ENCODE measurements at places on chromosomes 3 and 15. TPM values are rescaled to one million over a fixed set of nuclear protein-coding genes. Genes with fewer than 3 reads are reported as not detected.
A peak's percentile ranks its signal among the peaks of the same experiment; 100 is the strongest.

CYP19A1 gene
- total RNA-seq, result 1.6 TPM

- DNase-seq, result no peak
- no peak overlapping the region for H3K27ac ChIP-seq
- H3K4me1 ChIP-seq, result no peaks in the 10 kb centered on the region
Measured at GRCh38 chr3:146781606-146782005, 176.5 kb upstream of the PLSCR5 start.

KY gene
- total RNA-seq, result 0.60 TPM

DNA sequence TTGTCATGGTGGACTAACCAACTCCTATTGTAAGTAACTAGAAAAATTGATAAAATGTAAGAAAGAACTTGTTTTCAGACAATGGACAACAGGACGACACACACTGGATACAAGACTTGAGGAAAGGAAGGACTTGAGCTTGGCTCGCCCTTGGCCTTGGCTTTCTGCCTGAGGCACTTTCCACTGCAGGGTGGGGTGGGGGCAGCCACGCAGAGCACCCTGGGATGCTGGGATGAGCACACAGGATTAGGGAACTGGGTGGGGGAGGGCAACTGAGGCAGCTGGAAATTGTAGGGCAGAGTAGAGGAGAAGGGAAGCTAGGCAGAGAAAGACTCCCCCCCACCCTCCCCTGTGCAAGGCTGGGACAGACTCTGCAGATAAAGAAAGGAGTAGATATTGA is 25.5 kb upstream of the HHATL start:
- H3K4me1 ChIP-seq, result peaks cover 4% of the 10 kb centered on the region
- H3K36me3 ChIP-seq, result no peaks in the 10 kb centered on the region
- no peaks in the 10 kb centered on the region for H3K27me3 ChIP-seq

GRCh38 chr3:62019906-62020305 is 353.4 kb downstream of the FEZF2 start:
- H3K27ac ChIP-seq, result no peak overlapping the region
- H3K4me1 ChIP-seq, result peaks cover 2% of the 10 kb centered on the region
- H3K36me3 ChIP-seq, result no peaks in the 10 kb centered on the region
- H3K4me3 ChIP-seq, result no peak overlapping the region

DNA sequence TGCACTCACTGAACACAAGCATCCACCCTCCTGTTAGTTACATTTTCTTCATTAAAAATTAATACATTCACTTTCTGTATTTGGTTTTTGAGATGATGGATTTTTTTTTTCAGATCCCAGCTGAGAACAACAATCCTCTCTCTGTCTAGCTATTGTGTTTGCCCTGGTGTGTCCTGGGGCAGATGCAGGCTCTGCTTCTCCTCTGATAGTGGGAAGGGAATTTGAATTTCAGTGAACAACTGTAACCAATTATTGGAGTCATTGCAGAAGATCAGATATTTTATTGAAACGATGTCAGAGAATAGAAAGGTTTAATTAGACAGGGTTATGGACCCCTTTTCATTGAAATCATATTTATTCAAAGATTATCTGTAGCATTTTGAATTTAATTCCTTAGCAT is 33.1 kb upstream of the RYR3 start:
- H3K36me3 ChIP-seq, result no peaks in the 10 kb centered on the region
- DNase-seq, result no peak
- no peaks in the 10 kb centered on the region for H3K4me1 ChIP-seq
- H3K27me3 ChIP-seq, result no peaks in the 10 kb centered on the region
- no peak overlapping the region for H3K4me3 ChIP-seq

DNA sequence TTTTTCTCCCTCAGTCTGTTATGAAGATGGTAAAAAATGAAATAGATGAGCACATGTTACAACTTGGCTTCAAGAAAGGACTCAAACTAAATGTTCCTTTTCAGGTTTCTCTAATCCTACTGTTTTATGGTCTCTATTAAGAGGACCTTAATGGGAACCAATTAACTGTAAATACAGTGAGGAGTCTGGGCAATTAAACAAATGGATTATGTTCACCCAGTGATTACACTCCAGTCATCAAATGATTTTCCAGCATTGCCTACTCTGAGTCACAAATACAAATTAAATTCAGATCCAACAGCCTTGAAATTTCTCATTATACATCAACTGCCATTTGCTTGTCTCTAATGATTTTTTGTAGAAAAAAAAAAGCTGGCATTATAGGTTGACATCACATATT is 129.2 kb downstream of the NEK10 start:
- no peaks in the 10 kb centered on the region for H3K27me3 ChIP-seq
- H3K4me3 ChIP-seq, result no peak overlapping the region
- no peak for DNase-seq
- H3K27ac ChIP-seq, result no peak overlapping the region
- no peaks in the 10 kb centered on the region for H3K36me3 ChIP-seq
- H3K4me1 ChIP-seq, result no peaks in the 10 kb centered on the region

GRCh38 chr3:128946411-128946810 is 47.5 kb downstream of the CFAP92 start:
- H3K4me3 ChIP-seq, result no peak overlapping the region
- H3K36me3 ChIP-seq, result no peaks in the 10 kb centered on the region
- H3K27me3 ChIP-seq, result no peaks in the 10 kb centered on the region
- H3K27ac ChIP-seq, result no peak overlapping the region
- no peaks in the 10 kb centered on the region for H3K4me1 ChIP-seq

SLC2A2 gene
- 0.36 TPM for total RNA-seq

GRCh38 chr3:57864853-57865252 is 108.7 kb downstream of the SLMAP start:
- H3K4me3 ChIP-seq, result no peak overlapping the region
- no peaks in the 10 kb centered on the region for H3K4me1 ChIP-seq
- no peak overlapping the region for H3K27ac ChIP-seq
- no peak for DNase-seq

KBTBD13 gene
- not detected for total RNA-seq

- H3K36me3 ChIP-seq, result no peaks in the 10 kb centered on the region
- peaks cover 14% of the 10 kb centered on the region for H3K4me1 ChIP-seq
- H3K4me3 ChIP-seq, result no peak overlapping the region
- H3K27me3 ChIP-seq, result no peaks in the 10 kb centered on the region
Measured at GRCh38 chr15:69797615-69798014, 300.1 kb downstream of the TLE3 start.

- H3K4me1 ChIP-seq, result peaks cover 6% of the 10 kb centered on the region
- no peaks in the 10 kb centered on the region for H3K36me3 ChIP-seq
- H3K27ac ChIP-seq, result peak overlapping the region; percentile 99
Measured at GRCh38 chr3:14949126-14949525, 1.7 kb downstream of the NR2C2 start.

DNA sequence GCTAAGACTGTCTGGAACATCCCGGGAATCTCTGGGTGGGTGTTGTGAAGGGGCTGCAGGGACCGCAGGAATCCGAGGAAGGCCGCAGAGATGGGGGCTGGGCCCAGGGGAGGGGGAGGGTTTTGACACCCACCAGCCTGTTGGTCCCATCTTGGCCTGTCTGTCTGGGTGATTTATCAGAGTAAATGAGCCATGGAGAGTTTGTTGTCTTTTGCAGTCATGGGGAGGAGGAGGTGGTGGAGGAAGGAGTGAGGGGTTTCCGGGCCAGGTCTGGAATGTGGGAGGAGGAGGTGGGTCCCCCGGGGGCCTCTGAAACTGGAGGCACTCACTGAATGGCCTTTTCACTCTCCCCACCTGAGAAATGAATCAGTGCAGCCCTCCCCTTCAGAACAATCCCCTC is 11.5 kb downstream of the SEMA3F start:
- peaks cover 24% of the 10 kb centered on the region for H3K4me1 ChIP-seq
- H3K36me3 ChIP-seq, result no peaks in the 10 kb centered on the region
- H3K27me3 ChIP-seq, result no peaks in the 10 kb centered on the region
- H3K27ac ChIP-seq, result peak overlapping the region; percentile 77
- DNase-seq, result no peak

MYH15 gene
- total RNA-seq, result not detected

FES gene
- 20.1 TPM for total RNA-seq

SLC7A14 gene
- total RNA-seq, result 0.05 TPM

DNA sequence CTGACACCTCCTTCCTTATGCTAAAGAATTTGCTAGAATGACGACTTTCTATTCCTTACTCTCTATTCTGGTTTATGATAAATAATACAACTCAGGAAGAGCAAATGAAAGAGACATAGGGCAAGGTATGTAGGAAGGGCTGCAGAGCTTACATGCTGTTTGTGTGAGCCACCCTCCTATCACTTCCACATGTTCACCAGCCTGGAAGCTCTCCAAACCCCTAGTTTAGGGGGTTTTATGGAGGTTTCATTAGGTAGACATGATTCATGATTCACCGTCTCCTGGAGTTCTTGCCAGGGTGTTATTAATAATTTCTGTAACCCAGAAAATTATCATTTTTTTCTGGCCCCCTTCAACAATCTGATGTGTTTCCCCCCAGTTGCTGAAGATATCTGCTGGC is 172.1 kb upstream of the COL8A1 start:
- H3K27me3 ChIP-seq, result no peaks in the 10 kb centered on the region
- H3K36me3 ChIP-seq, result no peaks in the 10 kb centered on the region
- H3K4me1 ChIP-seq, result no peaks in the 10 kb centered on the region
- DNase-seq, result no peak
- no peak overlapping the region for H3K27ac ChIP-seq

GRCh38 chr3:73086071-73086494 is 24.6 kb downstream of the EBLN2 start:
- H3K36me3 ChIP-seq, result no peaks in the 10 kb centered on the region
- H3K4me1 ChIP-seq, result no peaks in the 10 kb centered on the region
- H3K27me3 ChIP-seq, result no peaks in the 10 kb centered on the region
- no peak overlapping the region for H3K27ac ChIP-seq
- peak; percentile 68 for DNase-seq

THUMPD3 gene
- total RNA-seq, result 32.5 TPM

MUC13 gene
- total RNA-seq, result 0.23 TPM

CLDN16 gene
- 0.25 TPM for total RNA-seq

XXYLT1 gene
- 8.9 TPM for total RNA-seq

TMC3 gene
- not detected for total RNA-seq

GRCh38 chr3:161851941-161852566 is 355.4 kb downstream of the OTOL1 start:
- H3K4me3 ChIP-seq, result no peak overlapping the region
- H3K27me3 ChIP-seq, result no peaks in the 10 kb centered on the region
- DNase-seq, result no peak
- no peak overlapping the region for H3K27ac ChIP-seq
- no peaks in the 10 kb centered on the region for H3K4me1 ChIP-seq
- no peaks in the 10 kb centered on the region for H3K36me3 ChIP-seq

DNA sequence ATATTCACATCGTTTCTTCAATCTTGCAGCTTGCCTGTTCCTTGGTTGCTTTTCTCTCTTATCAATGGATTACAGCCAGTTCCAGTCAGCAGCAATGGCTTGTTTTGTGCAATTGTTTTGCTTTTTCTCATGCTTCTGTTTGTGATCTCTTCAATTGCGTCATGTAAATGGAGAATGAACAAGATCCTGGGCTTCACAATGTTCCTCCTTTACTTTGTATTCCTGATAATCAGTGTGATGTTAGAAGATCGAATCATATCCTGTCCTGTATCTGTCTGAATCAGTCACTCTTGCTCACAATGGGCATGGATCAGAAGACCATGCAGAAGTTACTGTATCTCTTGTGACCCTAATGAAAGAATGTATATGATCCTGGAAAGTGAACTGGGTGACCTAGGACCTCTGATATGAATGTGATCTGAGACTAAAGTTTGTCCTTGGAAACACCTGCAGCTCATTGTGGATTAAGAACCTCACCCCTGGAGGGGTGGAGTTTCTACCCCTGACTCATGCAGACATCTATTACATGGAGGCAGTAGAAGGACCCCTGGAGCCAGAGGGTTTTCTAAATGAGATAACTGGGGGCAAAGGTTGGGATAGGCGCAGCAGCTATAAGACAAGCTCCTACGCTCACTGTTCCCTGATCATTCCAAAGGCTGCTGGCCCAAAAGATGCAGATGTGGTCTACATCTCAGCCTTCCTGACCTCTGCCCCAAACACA is 32.2 kb downstream of the SLC24A1 start:
- H3K27ac ChIP-seq, result no peak overlapping the region
- DNase-seq, result no peak
- no peaks in the 10 kb centered on the region for H3K4me1 ChIP-seq

DNA sequence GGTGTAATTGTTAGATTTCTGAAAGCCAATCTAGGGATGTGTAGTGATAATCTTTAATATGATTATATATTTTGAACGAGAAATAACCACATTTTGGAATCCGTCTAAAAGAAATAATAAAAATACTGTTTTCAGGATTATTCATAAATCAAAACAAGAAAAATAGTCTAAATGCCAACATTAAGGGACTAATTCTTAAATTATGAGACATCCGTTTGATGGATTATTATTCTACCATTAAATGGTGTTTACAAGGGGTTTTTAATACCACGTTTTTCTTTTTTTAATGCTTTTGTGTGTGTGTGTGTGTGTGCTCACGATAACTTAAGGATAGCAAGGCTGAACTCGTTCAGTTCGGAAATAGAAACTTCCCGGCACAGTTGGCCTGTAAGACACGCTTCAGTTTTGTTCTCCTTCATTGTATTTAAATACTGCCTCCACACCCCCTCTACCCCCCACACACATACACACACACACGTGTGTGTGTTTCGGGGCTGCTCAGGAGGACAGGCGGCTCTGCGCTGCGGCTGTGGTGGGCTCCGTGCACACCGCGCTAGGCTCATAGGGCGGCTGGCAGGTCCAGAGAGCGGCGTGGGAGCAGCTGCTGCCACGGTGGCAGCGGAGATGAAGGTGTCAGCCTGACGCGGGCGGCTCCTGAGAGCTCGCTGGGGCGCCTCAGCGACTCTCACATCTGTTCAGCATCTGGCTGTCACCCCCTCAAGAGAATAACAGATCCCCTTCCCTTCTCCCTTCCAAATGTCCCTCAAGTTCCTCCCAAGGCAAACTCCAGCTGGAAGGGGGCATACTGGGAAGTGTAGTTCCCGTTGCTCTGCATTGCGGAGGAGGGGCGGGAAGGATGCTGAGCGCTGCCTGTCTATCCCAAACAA is 23.0 kb upstream of the ANP32A start:
- H3K27ac ChIP-seq, result no peak overlapping the region
- no peaks in the 10 kb centered on the region for H3K27me3 ChIP-seq
- peaks cover 3% of the 10 kb centered on the region for H3K4me1 ChIP-seq
- H3K4me3 ChIP-seq, result peak overlapping the region; percentile 23

DNA sequence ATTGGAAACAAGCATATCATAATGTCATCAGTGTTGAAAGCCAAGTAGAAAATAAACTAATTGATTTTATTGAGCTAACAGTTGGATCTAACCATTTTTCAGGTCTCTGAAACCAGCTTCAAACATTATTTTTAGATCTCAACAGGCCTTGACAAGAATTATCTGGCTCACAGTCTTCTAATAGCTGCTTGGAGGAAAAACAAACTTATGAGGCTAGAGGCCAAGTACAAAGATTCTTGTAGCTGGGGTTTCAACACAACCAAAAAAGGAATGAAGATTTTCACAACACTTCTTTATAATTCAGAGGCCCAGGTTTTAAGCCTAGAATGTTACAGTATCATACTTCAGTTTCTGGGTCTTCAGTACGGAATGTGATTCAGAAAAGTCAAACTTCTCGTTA is 3.7 kb downstream of the SETMAR start:
- H3K4me1 ChIP-seq, result peaks cover 20% of the 10 kb centered on the region
- H3K27ac ChIP-seq, result peak overlapping the region; percentile 95
- H3K4me3 ChIP-seq, result no peak overlapping the region
- H3K27me3 ChIP-seq, result no peaks in the 10 kb centered on the region
- DNase-seq, result no peak

- H3K27me3 ChIP-seq, result no peaks in the 10 kb centered on the region
- H3K4me3 ChIP-seq, result peak overlapping the region; percentile 39
- no peaks in the 10 kb centered on the region for H3K36me3 ChIP-seq
- H3K27ac ChIP-seq, result no peak overlapping the region
Measured at GRCh38 chr15:38563723-38564519, 693 bp downstream of the RASGRP1 start.

GRCh38 chr3:99970198-99970597 is 144.1 kb downstream of the FILIP1L start:
- H3K27me3 ChIP-seq, result no peaks in the 10 kb centered on the region
- no peak for DNase-seq

GRCh38 chr3:129261894-129262293 is 12.5 kb downstream of the COPG1 start:
- no peak for DNase-seq
- no peak overlapping the region for H3K4me3 ChIP-seq
- no peaks in the 10 kb centered on the region for H3K27me3 ChIP-seq
- H3K36me3 ChIP-seq, result no peaks in the 10 kb centered on the region
- no peaks in the 10 kb centered on the region for H3K4me1 ChIP-seq
